ENCODE measurements at places on chromosomes 13 and 19.

GRCh38 chr13:106310291-106310865 lies 225.1 kb downstream of the EFNB2 start:
- DNase-seq = no peak

DNA sequence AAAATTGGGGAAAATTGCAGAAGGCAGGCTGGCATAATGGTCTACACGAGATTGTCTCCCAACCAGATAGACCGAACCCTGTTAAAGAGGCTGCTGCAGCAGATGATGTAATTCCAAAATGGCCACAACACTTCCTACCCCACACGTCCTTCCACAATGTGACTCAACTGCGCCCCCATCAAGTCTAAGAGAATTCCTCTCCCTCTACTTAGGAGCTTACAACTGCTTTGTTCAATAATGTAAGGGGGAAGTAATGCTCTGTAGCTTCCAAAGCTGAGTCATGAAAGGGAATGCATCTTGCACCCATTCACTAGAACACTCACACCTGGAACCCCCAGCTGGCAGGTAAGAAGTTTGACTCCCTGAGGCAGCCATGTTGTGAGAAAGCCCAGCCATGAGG lies 117.8 kb upstream of the IRS2 start:
- no peak for DNase-seq

DNA sequence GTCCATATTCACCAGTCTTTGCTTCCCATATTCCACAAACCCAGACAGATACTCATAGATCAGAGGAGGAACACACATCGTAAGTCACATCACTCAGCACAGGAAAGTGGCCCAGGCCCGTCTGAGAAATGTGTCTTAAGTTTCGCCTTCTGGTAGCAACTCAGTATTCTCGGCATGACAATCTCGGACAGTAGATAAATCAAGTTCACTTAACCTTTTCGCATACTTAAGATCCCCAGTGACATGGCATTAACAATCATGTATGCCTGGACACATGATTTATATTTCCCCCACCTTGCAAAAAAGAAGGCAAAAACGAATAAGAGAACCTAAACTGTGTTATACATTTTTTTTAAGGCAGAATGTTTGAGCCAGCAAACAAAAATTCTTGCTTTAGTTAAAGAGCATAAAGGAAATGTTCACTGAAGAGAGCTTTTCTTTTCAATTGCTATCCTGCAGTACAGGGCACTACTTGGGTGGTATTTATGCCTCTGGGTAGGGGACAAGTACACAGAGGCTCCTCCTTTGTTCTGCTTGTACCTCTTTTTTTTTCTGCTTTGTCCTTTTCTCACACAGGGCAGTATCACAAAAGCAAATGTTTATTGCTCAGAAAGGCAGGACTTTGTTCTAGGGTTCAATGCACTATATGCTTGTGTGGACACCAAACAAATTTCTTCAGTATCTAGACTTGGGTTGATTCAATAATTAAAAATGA lies 360.6 kb downstream of the TDRD3 start:
- DNase-seq = no peak

GRCh38 chr19:34155686-34156085 lies 16.6 kb upstream of the LSM14A start:
- DNase-seq = no peak

DNA sequence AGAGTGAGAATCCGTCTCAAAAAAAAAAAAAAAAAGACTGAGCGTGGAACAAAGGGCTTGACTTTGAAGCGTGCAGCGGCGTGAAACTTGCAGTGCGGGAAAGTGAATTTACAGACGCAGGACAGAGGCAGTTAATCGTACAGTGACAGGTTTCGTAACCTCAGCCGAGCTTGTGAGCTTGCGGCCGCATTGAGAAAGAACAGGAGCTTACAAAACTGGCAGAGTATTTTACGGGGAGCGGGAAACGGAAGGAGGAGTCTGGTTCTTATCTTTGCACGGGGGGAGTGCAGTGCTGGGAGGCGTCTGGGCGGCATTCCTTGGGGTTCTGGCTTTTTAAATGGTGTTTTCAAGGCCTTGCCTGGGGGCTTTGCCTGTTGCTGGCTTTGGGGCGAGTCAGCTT lies 6.0 kb upstream of the BSG start:
- DNase-seq = no peak

- no peak for DNase-seq
These were observed 5.5 kb upstream of the AKAP11 start for GRCh38 chr13:42266473-42266872.

GRCh38 chr13:60275208-60275607 lies 111.5 kb upstream of the DIAPH3 start:
- DNase-seq = no peak

GRCh38 chr19:19502808-19503602 lies 12.3 kb downstream of the TSSK6 start:
- DNase-seq = no peak

DNA sequence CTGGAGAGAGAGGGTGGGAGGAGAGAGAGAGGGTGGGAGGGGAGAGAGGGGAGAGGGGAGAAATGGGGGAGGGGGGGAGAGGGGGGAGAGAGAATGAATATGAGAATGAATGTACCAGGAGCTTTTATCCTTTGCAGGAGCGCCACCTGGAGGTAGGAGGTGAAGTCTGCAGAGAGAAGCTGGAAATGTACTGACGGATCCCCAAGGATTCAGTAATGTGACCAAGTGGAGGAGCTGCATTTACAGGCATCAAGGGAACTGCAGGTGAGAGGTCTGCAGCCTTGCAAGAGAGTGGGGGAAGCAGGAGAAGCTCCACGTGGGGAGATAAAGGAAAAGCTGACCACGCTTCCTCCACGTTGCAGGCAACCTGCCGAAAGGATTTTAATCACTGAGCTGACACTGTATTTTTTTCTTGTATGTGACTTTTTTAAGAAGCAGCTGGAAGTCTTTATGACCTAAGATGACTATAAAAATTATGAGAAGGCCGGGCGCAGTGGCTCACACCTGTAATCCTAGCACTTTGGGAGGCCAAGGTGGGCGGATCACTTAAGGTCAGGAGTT lies 33.7 kb downstream of the VSTM1 start:
- DNase-seq = peak; percentile 39

- DNase-seq = no peak
These were observed 309.8 kb downstream of the COG6 start for GRCh38 chr13:39965309-39965708.

- no peak for DNase-seq
These were observed 57.6 kb downstream of the RASA3 start for GRCh38 chr13:114074671-114075315.

DNA sequence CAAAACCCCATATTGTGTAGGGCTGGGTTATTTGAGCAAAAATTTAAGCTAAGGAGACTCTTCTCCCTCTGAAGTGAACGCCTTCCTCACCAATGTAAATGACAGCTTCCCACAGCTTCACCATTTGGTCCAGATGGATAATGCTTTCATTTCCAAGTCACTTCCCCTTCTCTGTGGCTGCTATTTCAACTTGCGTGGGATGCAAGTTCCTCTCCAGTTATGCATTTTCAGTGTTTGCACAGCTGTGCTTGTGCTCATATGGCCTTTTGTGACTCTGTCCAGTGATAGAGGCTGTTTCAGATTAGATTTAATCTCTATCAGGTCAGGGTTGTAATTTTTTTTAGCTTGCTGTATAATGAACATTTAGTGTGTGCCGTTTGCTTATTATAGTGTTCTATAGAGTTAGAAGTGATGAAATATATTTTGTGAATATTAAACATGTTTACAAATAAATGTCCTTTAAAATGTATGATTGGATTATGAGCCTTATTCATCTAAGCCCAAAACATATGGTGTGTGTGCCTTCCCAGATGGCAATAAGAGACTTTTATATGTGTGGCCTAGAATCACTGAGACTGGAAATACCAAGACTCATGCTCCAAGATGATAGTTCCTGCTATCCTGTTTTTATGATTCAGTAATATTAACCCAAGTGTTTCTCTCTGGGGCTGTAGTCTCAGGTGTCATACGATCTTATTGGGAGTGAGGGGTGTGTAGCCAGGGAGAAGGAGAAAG lies 86.6 kb downstream of the TNFRSF19 start:
- DNase-seq = no peak

GRCh38 chr19:48833049-48833448 lies 3.2 kb downstream of the HSD17B14 start:
- DNase-seq = no peak

DNA sequence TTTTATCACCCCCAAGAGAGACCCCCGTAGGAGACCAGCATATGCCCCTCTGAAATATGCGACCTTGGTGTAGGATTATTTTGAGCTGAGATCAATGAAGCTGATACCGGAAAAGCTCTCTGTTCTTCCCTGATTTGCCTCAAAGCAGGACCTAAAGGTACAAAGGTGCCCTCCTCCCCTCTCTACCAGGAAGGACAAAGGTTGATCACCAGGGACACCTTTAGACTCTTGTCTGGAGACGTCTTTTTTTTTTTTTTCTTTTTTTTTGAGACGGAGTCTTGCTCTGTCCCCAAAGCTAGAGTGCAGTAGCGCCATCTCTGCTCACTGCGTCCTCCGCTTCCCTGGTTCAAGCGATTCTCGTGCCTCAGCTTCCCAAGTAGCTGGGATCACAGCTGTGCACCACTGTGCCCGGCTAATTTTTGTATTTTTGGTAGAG lies 792 bp upstream of the PEX11G start:
- DNase-seq = no peak

DNA sequence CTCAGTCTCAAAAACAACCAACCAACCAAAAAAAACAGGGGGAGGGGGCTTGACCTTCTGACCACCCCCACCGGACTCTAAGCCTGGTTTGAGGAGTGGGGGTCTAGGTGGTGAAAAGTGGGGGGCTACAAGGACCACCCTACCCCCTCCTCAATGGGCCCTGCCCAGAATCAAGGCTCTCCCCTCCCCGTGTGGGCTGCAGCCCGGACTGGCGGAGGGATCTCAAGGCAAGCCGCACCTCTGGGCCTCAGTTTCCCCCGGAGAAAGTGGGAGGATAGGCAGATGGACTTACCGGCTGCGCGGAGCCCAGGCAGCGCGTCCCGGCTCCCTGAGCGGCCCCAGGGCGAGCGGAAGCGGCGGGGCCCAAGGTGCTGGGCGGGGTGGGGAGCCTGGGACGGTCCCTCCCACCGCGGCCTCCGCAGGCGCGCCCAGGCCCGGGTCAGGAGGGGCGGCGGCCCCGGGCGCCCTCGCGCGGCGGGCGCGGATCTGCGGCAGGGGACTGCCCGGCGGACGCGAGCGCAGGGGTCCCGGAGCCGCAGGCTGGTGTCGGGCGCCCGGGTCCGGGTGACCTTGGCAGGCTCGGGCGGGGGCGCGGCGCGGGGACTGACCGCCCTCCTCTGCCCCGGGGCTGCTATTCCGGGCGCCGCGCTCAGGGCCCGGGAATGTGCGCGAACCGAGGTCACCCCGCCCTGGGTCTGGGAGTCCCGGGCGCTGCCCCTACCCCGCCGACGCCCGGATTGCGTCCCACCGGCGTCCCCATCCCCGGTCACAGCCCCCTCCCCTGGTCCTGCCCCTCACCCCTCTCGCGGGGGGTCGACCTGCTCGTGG lies at the start of gene ADAMTSL5:
Gene ADAMTSL5 (minus strand): TSS at position 349 of the 828 bp plus-strand sequence. CDS start 2,076 bp downstream, outside the sequence.
- DNase-seq = peak; percentile 52

- no peak for DNase-seq
These were observed at the start of gene FBXO27 for GRCh38 chr19:39032063-39032918. TSS of gene FBXO27 (minus strand) at chr19:39032549. CDS start at chr19:39032227, 322 bp downstream.

DNA sequence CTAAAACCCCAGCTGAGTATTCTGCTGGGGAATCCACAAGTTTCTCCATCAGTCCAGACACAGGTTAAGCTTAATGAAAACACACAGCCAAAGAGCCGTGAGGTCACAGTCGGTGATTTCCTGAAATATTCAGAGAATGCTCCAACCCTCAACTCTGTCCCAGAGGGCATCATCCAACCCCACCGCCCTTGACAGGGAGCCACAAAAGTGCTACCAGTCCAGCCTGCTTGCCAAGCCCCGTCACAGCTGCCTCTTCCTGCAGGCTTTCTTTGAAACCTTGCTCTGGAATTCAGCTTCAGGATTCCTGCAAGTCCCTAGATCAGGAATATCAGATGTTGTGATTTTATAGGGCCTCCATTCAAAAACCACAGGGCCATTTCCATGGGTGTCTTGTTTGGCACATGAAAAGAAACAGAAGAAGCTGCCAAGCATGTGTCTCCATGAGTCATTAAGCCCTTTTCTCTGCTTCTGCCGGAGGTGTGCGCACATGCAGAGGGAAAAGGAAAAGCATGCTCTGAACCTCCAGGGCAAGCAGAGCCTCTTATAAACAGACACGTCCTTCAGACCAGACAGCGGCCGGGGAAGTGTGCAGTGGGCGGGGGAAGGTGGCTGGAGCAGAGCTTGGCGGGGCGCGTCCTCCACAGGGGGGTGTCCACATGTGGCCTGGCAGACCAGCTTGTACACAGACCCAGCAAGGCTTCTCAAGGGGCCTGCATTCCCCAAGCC lies 164.7 kb downstream of the KATNAL1 start:
- DNase-seq = no peak

GRCh38 chr19:14150770-14151661 lies 14.6 kb upstream of the ASF1B start:
- no peak for DNase-seq

GRCh38 chr19:32067685-32068084 lies 277.7 kb upstream of the ZNF507 start:
- no peak for DNase-seq

DNA sequence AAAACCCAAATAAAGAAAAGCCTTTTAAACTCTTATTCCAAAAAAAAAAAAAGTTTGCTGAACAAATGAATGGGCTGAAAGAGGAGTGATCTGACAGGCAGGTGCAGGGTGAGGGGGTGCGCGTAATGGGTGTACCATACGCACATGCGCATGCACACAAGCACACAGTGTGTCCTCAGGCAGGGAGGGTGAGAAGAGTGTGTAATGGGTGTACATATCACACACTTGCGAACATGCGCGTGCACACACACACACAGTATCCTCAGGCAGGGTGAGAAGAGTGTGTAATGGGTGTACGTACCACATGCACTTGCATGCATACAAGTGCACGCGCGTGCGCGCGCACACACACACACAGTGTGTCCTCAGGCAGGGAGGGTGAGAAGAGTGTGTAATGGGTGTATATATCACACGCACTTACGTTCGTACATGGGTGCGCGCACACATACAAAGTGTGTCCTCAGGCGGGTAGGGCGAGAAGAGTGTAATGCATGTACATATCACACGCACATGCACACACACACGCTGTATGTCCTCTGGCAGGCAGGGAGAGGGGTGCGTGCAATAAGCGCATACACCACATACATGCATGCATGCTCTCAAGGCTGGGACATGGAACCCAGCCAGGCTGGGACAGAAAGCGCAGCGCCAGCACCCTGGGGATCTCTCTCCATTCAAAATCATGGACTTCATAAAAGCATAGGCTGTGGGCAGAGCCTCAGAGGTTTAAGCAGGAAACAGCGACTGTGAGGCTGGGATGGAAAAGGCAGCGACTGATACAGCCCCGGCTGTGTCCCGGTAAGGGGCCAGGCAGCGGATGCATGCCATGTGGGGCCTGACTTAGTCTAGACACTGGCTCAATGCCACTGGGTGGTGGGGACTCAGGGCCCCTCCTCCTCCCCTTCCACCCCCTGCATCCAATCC lies 70.4 kb downstream of the CEBPG start:
- no peak for DNase-seq

DNA sequence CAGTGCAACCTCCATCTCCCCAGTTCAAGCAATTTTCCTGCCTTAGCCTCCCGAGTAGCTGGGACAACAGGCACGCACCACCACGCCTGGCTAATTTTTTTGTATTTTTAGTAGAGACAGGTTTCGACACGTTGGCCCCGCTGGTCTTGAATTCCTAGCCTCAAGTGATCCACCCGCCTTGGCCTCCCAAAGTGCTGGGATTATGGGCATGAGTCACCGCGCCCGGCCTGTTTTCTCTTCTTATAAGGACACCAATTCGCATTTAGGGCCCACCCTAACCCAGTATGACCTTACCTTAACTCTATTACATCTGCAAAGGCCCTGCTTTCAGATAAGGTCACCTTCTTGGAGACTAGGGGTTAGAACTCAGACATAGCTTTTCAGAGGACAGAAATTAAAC lies 35.1 kb downstream of the TMEM161A start:
- no peak for DNase-seq

GRCh38 chr13:100063333-100063732 lies 25.6 kb upstream of the PCCA start:
- no peak for DNase-seq

Measured in stimulated activated CD4-positive, alpha-beta T cell treated with anti-CD3 and anti-CD28 coated beads, TNF-alpha, amount 100 ng/mL, for 48 hours (primary cell).